ENCODE measurements at places on chromosomes 6 and 20. TPM values are rescaled to one million over a fixed set of nuclear protein-coding genes. Genes with fewer than 3 reads are reported as not detected.

The LAMA2 gene
- total RNA-seq = 86.1 TPM

The NFKBIL1 gene
- 28.2 TPM for total RNA-seq

The OPRL1 gene
- total RNA-seq = 2.3 TPM

The KCNG1 gene
- total RNA-seq = 6.8 TPM
